ENCODE measurements at places on chromosomes 5 and 9.

DNA sequence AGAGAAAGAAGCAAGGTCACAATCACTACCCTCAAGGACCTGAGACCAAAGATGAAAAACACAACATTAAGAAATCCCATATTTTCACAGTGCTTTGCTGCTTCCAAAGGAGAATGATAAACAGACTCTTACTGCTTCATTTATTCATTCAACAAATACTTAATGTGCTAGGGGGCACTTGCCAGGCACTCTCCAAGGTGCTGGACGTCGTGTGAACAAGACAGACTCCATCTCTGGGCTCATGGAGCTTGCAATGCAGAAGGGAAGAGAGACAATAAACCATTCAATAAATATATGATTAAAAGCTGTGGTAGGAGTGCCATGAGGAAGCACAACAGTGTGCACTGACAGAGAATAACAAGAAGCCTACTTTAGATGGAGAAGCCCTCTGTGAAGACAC, 327.7 kb downstream of the CDK5RAP2 start:
- no peak for DNase-seq

DNA sequence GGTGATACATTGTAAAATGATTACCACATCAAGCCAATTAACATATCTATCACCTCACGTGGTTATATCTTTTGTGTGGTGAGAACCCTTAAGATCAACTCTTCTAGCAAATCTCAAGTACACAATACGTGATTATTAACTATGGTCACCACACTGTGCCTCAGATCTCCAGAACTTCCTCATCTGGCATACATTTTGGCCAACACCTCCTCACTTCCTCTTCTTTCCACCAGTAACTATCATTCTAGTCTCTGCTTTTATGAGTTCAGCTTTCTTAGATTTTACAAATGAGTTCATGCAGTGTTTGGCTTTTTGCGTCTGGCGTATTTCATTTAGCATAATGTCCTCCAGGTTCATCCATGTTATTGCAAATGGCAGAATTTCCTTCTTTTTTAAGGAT, 35.8 kb downstream of the PRKACG start:
- no peak for DNase-seq

GRCh38 chr5:82174128-82174918, 103.8 kb downstream of the RPS23 start:
- DNase-seq, result no peak

- DNase-seq, result no peak
Observed at GRCh38 chr9:117414906-117415331, at the start of gene ASTN2. ASTN2 (minus strand) TSS chr9:117415057; CDS start chr9:117414938, 119 bp downstream.

DNA sequence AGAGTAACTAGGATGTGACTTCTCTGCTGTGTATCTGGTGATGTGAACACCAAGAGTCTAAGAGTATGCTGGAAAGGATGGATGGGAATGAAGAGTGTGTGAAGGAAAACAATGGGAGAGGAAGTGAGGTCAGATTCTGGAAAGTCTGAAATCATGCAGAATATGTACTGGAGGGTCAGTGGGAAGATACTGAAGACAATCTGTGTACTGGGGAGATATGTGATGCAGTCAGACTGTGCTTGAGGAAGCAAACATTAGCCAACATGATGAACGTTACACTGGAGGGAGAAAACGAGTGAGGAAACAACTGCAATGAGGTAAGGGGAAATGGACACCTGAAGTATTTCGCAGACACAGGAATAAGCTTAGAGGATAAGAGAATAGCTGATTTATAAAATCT, 105.7 kb downstream of the NR3C1 start:
- no peak for DNase-seq

GRCh38 chr9:16344343-16344742, 526.1 kb downstream of the BNC2 start:
- DNase-seq, result no peak

GRCh38 chr9:109616571-109617120, 118.5 kb upstream of the PTPN3 start:
- no peak for DNase-seq

GRCh38 chr9:16640649-16641048, 229.8 kb downstream of the BNC2 start:
- no peak for DNase-seq

DNA sequence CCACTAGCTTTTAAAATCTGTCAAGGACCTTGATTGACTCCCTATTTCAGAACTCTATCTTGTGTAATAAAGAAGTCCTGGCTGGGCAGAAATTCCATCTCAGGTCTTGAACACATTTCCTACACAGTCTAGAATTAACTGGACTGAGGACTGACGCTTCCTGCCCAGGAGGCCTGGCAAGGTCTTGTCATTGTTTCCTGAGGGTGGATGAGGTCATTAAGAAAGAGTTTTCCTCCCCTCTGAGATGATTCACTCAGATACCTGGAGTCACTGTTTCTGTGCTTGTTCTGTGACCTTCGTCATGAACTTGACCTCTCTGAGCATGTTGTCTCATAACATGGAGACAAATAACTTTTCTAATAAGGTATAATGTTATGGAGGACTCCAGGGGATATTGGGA, 10.0 kb downstream of the MTAP start:
- DNase-seq, result no peak

DNA sequence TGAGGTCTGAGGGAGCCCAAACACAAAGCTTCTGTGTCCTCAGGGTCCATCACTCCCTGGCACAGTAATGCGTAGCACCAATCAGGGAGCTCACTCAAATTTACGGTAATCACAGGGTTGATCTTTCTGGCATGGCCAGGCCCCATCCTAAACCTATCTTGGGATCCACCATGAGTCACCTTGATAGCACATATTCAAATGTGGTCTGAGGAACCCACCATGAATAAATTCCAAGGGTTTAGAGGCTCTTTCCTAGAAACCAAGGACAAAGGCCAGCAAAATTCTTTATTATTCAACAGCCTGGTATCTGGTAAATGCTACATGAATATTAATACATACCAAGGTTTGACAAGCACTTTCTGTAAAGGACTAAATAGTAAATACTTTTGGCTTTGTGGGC, 254.5 kb downstream of the TLR4 start:
- DNase-seq, result no peak

DNA sequence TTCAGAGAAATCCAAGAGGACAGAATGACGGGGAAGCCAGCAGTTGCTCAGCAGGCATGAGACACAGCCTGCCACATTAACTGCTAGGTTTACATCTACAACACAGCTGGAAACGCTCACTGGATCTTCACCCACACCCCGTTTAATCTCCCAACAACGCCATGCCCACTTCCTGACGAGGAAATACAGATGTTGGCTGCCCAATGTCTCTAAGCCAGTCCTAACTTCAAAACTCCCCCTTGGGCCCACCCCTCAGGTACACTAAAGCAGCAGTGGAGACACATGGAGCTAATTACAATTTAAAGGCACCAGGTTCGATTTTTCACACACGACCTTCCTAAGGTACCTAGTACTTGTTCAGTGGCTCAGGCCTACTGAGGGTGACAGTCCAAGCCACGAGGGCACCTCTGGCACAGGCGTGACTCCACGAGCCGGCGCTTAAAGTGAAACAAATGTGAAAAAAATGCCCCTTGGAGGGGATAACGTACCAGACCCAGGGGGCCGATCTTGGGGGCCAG, 904 bp downstream of the RPL12 start:
- no peak for DNase-seq

DNA sequence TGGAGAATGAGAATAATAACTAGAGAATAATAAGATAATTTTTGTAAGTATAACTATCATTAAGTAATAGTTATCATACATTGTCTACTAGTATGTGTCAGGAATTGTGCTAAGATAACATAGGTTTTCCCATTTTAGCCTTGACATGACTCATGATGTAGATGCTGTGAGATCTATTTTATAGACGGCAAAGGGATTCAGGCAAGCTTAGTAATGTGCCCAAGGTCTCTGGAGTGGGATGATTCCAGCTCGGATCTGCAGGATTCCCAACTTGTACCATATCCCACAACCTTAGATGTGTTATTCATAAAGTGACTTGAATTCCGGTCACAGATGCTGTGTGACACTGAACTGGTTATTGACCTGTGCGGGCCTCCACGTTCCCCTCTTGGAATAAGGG, 51.5 kb downstream of the IL31RA start:
- no peak for DNase-seq

DNA sequence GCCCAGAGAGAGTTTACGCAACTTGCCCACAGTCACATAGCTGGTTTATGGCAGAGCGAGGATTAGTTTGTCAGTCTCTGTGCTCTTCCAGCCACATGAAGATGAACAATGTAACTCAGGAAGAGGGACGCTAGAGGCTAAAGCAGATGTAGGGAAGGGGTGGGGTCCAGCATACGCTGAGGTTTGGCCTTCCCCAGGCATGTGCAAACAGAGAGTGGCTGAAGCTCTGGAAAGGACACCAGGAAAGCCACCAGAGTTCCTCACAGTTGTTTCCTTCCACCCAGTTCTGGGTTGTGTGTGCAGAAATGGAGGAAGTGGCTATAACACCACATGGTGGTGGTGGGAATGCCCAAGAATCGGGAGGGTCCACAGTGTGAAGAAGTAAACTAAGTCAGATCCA, 60.0 kb downstream of the SNX18 start:
- no peak for DNase-seq

- DNase-seq, result no peak
Observed at GRCh38 chr5:175606409-175606808, 51.5 kb upstream of the HRH2 start.

GRCh38 chr9:73054091-73054490, 97.6 kb upstream of the ANXA1 start:
- no peak for DNase-seq

DNA sequence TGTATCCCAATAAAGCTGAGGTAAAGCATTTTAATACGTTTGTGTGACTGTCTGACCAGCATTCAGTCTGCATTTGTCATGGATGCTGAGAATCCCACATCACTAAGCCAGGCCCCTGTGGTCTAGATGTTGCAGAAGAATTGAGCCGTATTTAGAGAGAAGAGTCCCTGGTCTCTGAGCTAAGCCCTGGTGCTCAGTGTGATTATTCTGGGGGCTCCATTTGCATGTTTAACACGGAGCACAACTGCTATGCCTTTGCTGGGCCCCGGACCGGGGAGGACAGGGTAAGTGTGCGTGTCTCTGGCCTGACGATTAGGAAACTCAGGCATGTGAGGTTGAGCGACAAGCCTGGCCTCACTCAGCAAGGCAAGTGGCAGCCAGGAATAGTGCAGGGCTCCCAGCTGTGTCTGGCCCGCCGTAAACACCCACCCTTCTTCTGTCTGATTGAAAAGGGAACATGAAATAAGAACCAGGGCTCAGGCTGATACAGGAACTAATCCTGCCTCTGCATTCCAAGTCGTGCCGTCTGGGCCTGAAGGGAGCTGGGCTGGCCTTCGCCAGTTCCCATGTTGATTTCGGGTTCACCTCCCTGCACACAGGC, 22.3 kb downstream of the FAM78A start:
- DNase-seq, result no peak

- no peak for DNase-seq
Observed at GRCh38 chr9:4964540-4964939, 20.5 kb upstream of the JAK2 start.

- DNase-seq, result no peak
Observed at GRCh38 chr5:56169281-56169680, 63.8 kb downstream of the ANKRD55 start.

DNA sequence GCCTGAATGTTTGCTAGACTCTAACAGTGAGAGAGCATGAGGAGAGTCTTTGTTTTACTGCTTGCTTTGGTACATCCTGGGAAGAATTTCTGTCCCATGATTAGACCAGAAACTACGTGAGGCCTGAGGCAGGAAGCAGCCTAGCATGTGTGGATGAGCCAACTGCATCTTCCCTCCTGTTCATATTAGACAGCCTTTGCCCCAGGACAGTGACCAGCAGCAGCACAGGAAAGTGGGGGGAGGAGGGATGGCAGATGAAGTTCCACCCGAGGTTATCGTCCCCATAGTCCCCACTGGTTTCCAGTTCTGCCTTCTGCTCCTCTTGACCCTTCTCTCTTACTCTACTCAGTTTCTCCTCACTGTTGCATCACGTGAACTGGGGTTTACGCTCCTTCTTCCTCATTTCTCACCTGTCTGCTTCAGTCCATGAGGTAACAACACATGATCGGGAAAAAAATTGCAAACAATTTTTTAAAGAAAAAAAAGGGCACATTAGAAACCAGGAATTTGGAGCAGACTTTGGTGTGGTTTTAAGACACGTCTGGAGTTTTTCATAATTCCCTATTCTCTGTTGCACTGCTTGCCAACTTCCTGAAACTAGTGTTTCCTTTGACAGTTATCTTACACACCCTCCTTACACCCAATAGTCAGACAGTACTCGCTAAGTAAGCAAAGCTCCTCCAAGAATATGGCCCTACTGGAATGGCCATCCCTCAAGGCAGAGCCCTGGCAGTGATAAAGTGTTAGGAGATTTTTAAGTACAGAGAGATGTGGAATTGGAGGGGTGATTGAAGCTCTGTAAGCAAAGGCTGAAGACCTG, 84.1 kb downstream of the SNX18 start:
- DNase-seq, result no peak

DNA sequence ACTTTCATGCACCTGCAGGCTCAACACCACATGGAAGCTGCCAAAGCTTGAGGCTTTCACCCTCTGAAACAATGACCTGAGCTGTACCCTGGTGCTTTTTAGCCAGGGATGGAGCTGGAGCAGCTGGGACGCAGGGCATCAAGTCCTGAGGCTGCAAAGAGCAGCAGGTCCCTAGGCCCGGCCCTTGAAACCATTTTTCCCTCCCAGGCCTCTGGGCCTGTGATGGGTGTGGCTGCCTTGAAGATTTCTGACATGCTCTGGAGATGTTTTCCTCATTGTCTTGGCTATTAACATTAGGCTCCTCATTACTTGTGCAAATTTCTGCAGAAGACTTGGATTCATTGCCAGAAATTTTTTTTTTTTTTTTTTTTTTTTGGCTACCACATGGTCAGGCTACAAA, 30.3 kb upstream of the GHR start:
- no peak for DNase-seq

GRCh38 chr9:125467116-125467740, 205.6 kb downstream of the GAPVD1 start:
- DNase-seq, result no peak

- no peak for DNase-seq
Observed at GRCh38 chr5:65142511-65143011, 339.2 kb downstream of the ADAMTS6 start.

- no peak for DNase-seq
Observed at GRCh38 chr5:105885266-105885665, 1785.5 kb downstream of the EFNA5 start.

- DNase-seq, result no peak
Observed at GRCh38 chr5:140225396-140225795, 50.4 kb downstream of the CYSTM1 start.

- peak; percentile 80 for DNase-seq
Observed at GRCh38 chr9:2755285-2755684, 38.0 kb downstream of the KCNV2 start.

GRCh38 chr5:60504342-60504741, 195.6 kb downstream of the DEPDC1B start:
- DNase-seq, result no peak

GRCh38 chr9:76521906-76522305, 62.9 kb downstream of the GCNT1 start:
- DNase-seq, result no peak

DNA sequence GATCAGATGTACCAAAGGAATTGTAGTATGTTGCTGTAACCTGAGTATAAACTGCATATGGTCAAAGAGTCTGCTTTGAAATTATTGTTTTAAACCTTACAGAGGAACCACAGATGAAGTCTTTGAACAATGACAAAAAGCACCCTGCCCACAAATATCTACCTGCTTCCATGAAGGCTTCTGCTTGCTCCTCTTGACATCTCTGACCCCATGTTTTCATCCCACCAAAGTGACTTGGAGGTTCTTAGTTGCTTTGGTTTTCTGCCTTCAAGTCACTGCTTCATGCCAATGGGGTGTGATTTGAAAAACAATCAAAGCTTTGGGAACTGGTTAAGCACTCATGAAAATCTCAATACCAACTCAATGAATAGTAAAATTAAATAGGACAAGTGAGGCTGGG, 194.6 kb upstream of the ACTBL2 start:
- no peak for DNase-seq

All from DMS153 (cell line).